ENCODE measurements at places on chromosomes 6 and 20.

DNA sequence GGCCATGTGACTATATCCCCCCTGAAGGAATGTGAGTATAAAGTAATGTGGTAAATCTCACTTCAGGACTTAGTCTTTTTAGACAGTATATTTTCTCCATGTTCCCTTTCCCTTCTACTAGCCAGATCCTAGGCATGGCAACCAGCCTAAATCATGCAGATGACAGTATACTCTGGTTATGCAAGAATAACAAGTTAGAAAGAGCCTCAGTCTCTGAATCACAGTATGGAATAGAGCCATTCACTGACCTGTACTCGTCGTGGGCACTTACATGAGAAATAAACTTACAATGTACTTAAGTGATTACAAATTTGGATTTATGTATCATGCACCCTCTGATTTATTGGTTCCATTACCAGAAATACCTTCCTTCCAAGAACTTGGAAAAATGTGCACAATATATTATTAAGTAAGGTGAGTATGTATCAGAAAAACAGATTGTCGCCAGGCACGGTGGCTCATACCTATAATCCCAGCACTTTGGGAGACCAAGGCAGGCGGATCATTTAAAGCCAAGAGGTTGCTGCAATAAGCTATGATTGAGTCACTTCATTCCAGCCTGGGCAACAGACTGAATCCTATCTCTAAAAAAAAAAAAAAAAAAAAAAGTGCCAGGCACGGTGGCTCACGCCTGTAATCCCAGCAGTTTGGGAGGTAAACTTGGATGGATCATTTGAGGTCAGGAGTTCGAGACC, 25.1 kb upstream of the FAM8A1 start:
- DNase-seq = peak; percentile 67

- no peak for DNase-seq
Observed at GRCh38 chr20:50848846-50849673, 54.2 kb downstream of the BCAS4 start.

DNA sequence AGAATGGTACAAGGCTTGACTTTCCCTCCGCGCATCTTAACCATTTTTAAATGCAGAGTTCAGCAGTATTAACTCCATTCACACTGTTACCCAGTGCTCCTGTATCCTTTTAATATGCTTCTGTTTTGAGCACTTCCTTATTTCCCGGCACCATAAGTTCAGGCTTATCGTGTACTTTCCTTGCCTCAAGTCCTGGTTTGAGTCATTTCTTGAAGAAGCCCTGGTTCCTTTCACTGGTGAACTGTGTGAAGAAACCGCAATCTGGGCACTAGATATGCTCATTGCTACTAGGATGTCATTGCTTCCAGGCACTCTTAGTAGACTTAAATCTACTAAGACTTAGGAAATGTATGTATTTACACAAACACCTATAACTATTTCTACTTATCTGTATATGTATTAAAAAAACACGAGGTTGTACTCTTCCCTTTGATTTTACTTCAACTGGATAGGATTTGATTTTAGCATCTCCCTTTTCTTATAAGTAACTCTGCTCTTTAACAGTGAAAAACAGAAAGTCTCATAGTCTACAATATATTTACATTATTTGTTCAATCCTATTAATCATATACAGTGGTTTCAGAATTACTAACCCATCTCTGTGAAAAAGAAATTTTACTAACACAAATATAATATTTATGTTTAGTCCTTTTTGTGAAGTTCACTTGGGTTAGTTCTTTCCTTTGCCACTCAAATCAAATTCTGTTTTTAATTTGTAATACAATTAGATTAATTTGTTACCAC, 135.5 kb downstream of the CDKAL1 start:
- no peak for DNase-seq

DNA sequence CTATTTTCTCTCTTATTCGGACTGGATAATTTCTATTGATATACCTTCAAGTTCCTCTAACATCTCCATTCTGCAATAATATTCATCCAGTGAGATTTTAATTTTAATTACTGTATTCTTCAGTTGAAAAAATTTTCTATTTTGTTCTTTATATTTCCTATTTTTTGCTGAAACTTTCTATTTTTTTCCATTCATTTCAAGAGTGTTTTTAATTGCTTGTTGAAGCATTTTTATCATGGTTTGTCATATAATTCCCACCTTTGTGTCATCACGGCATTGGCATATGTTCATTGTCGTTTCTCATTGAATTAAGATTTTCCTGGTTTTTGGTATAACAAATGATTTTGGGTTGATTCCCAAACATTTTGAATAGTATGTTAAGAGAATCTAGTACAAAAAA, 214.9 kb upstream of the HDDC2 start:
- no peak for DNase-seq

- peak; percentile 78 for DNase-seq
Observed at GRCh38 chr20:17680836-17681725, 961 bp downstream of the RRBP1 start.

DNA sequence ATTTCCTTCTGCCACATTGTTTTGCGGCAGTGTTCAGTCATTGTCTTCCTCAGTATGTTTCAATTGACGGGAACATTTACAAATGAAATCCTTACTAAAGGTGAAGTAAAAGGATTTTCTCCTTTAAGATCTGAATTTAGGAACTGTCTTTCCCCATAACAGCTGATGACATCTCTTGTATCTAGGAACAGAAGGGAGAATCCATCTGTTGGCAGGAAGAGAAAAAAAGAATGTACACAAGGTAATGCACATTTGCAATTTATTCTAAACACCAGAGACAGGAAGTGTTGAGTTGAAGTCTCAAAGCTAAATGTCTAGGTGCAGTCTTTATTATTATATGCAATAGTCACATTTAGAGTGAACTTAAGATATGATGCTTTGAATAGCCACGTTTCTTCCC, 334.5 kb downstream of the HDGFL1 start:
- no peak for DNase-seq

DNA sequence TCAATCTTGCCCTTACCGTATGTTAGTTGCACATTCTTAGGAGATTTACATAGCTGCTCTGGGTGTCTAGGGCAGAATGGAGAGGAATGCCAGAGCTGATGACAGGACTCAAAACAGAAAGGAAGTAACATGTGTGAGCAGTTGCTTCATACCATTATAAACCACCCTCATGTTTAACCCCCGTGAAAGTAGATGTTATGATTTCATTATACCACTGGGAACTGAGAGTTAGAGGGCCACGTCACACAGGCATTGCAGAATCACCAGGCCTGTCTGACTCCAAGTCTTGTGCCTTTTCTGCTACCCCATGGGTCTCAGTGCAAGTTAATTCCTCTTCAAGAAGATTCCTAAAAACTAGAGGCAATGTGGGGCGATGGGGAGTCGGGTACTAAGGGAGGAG, 23.5 kb upstream of the SIM1 start:
- DNase-seq = peak; percentile 66

DNA sequence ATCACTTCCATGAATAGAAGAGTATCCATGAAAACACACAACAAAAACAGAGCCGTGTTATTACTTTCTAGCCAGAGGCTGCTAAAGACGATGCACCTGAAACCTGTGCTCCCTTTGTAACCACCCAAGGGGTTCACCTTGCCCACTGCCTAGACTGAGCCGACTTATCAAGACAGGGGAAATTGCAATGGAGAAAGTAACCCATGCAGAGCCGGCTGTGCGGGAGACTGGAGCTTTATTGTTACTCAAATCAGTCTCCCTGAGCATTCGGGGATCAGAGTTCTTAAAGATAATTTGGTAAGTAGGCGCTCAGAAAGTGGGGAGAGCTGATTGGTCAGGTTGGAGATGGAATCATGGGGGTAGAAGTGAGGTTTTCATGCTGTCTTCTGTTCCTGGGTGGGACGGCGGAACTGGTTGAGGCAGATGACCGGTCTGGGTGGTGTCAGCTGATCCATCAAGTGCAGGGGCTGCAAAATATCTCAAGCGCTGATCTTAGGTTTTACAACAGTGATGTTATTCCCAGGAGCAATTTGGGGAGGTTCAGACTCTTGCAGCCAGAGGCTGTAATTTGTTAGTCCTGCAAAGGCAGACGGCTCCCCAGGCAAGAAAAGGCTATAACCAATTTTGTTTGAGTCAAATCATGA, 366.6 kb downstream of the PREX1 start:
- DNase-seq = no peak
